Left renal pelvis (tissue), 4 donors: ENCODE measurements at places on chromosomes 13 and 19. TPM values are rescaled to one million over a fixed set of nuclear protein-coding genes. Genes with fewer than 3 reads are reported as not detected.

Gene NXNL1
- not detected for polyA plus RNA-seq

Gene TUBA3C
- not detected for polyA plus RNA-seq

Gene ABHD8
- polyA plus RNA-seq = 8.1 TPM

Gene ZNF433
- polyA plus RNA-seq = 19.4 TPM

Gene KLK12
- polyA plus RNA-seq = not detected

Gene SLC1A6
- 0.40 TPM for polyA plus RNA-seq

Gene TMEM59L
- polyA plus RNA-seq = 22.5 TPM

Gene ZNF416
- 7.3 TPM for polyA plus RNA-seq

Gene ARHGAP33
- polyA plus RNA-seq = 23.5 TPM

Gene CGB5
- not detected for polyA plus RNA-seq

Gene ELAVL3
- 0.15 TPM for polyA plus RNA-seq

Gene NLRP5
- not detected for polyA plus RNA-seq
